ENCODE measurements at places on chromosomes 1 and 21.

- DNase-seq: peak; percentile 95
Observed at GRCh38 chr1:12556368-12556930, 61.6 kb downstream of the DHRS3 start.

GRCh38 chr1:62228883-62229187 is 34.2 kb downstream of the L1TD1 start:
- DNase-seq: no peak

GRCh38 chr1:50936321-50936720 is 23.7 kb downstream of the FAF1 start:
- no peak for DNase-seq

- DNase-seq: no peak
Observed at GRCh38 chr1:184945678-184946412, 28.5 kb downstream of the NIBAN1 start.

DNA sequence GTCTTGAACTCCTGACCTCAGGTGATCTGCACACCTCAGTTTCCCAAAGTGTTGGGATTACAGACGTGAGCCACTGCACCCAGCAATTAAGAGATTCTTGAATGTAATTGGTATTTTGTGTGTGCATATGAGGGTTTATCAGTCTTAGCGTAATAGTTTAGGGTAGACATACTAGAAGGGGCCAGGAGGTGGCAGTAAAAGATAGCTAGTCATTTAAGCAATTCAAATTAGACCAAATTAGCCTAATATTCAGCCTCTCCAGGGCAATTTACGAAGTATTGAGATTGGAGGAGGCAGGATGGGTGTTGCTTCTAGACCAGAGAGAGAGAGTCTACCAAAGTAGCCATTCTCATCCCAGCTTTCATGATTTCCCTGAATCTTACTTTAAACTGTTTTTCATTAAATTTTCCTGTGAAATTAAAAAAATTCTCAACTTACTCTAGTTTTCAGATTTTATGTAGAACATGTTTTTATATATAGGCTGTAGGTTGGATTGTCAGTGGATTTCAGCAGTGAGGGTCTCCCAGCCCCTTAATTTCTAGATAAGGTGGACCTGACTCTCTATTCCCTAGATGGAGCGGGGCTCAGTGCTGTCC is 119.7 kb downstream of the HHAT start:
- DNase-seq: peak; percentile 75

GRCh38 chr1:218886101-218886871 is 287.4 kb upstream of the LYPLAL1 start:
- DNase-seq: peak; percentile 36

- DNase-seq: peak; percentile 10
Observed at GRCh38 chr1:226494092-226494609, 54.4 kb upstream of the STUM start.

- no peak for DNase-seq
Observed at GRCh38 chr1:155037043-155037442, 3.4 kb downstream of the DCST1 start.

DNA sequence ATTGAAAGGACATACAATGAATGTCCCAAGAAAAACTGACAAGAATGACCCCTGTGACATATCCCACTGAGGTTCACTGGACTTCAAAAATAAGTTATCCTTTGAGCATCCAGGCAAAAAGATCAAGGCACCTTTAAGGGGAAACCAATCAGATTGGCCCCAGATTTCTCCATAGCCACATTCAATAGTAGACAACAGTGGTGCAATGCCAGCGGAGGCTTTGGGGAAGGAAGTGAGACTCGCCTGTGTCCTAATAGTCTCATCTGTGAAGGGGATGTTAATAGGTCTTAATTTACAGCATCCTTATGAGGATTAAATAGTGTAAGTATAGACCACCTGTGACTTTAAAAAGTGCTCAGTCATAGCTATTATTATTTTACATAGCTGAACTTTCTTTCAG is 21.5 kb downstream of the RPL5 start:
- no peak for DNase-seq

DNA sequence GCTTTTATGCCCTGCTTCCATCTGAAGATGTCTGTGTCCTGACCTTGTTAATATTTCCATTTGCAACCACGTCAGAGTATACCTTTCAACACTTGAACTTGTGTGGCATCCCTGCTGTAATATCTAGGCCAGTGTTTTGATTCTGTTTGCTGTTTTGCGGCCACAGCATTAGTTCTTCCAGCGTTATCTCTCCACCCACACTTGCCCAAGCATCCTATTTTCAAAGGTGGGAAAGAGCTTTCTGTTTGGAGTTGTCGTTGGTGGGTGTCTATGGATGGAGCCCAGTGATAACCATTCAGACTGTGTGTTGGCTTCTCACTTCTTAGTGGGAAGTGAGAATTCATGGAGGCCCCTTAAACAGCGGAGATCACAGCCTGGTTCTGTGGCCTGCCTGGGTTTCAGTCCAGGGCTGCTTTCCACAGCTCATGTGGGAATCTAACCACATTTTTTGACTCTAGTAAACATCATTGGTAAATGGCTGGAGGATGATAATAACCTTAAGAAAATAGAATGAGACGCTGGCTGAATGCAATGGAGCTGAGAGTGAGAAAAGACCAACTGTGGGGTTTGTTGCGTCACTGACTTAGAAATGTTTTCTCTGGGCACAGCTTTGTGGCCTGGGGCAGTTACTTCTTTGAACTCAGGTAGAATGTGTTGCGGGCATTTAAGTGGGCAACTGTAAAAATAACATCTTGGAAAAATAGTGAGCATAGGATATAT is 7.6 kb downstream of the TENT5C start:
- DNase-seq: no peak

- DNase-seq: no peak
Observed at GRCh38 chr1:201739492-201740085, 89.4 kb upstream of the IPO9 start.

- DNase-seq: no peak
Observed at GRCh38 chr1:197041486-197042353, 25.3 kb downstream of the F13B start.

DNA sequence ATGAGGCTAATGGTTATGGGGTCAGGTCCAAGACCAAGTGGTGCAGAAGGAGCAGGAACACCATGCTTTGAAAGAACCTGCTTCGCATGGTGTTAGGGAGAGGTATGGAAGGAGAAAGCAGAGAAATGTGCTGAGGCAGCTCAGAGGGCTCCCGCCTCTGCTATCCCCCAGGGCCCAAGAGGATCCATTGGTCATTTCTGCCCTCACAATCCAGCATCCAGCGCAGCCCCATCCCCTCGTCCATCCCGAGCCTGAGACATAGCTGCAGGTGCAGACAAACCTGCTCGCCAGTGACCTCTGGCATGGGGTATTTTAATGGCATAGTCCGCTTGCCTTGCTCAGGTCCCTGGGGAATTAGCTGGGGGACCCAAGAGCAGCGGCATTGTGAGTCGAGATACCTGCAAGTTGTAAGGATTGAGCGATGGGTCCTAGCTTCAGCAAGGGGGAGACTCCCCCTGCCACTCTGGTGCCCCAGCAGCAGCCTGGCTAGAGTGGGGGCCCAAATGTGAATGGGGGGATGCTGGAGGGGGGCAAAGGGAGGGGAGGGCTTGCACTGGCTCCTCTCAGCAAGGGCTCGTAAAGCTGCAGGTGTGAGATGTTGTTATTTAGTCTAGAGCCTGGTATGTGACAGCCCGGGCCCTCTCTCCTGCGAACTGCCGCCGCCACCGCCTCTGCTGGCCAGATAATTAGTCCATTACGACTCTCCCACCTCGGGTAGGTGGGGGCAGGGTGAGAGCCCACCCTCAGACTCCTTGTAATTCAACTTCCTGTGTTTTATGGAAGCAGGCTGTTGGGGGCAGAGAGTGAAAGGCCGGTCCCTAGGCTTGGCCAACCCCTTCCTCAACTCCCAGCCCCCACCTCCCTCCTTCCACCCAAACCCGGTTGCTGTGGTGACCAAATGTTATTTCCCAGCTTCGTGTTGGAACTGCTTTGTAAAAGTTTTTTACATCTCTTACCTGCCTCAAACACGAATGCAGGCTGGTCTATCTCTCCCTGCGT is 118.8 kb downstream of the RNF220 start:
- DNase-seq: no peak

GRCh38 chr1:209845408-209845725 is 17.6 kb downstream of the UTP25 start:
- no peak for DNase-seq

DNA sequence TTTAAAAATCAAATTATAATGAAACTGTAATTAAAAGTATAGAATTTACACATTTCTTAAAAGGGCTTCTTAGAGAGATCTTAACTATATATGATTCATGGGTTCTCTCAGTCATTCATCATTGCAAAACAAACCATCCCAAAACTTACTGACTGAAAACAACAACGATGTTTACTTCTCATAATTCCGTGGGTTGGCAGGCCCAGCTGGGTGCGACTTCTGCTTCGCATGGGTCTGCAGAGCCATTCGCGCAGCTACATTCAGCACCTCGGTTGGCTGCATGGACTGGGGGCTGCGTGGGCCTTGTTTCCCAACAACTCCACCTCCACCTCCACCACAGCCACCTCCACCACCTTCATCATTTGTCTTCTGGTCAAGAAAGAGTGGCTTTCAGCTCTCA is 4.0 kb downstream of the SLAMF8 start:
- no peak for DNase-seq

- no peak for DNase-seq
Observed at GRCh38 chr21:44756423-44757185, 45.0 kb downstream of the UBE2G2 start.

DNA sequence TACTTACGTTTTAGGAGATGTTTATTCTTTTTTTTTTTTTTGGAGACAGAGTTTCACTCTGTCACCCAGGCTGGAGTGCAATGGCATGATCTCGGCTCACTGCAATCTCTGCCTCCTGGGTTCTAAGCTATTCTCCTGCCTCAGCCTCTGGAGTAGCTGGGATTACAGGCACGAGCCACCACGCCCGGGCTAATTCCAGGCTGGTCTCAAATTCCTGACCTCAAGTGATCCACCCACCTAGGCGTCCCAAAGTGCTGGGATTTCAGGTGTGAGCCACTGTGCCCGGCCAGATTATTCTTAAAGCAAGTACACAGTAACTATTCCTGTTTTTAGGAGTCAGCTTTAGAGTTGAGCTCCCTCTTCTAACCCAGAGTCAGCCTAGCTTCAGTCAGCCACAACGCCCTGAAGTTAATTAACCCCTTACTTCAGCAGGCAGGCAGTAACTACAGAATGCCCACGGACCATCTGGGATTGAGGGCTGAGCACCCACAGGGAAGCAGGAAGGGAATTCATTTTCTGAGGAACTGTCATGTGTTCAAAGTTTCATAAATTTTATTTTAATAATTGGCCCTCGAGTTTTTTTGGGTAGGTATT is 5.3 kb upstream of the ID3 start:
- no peak for DNase-seq

DNA sequence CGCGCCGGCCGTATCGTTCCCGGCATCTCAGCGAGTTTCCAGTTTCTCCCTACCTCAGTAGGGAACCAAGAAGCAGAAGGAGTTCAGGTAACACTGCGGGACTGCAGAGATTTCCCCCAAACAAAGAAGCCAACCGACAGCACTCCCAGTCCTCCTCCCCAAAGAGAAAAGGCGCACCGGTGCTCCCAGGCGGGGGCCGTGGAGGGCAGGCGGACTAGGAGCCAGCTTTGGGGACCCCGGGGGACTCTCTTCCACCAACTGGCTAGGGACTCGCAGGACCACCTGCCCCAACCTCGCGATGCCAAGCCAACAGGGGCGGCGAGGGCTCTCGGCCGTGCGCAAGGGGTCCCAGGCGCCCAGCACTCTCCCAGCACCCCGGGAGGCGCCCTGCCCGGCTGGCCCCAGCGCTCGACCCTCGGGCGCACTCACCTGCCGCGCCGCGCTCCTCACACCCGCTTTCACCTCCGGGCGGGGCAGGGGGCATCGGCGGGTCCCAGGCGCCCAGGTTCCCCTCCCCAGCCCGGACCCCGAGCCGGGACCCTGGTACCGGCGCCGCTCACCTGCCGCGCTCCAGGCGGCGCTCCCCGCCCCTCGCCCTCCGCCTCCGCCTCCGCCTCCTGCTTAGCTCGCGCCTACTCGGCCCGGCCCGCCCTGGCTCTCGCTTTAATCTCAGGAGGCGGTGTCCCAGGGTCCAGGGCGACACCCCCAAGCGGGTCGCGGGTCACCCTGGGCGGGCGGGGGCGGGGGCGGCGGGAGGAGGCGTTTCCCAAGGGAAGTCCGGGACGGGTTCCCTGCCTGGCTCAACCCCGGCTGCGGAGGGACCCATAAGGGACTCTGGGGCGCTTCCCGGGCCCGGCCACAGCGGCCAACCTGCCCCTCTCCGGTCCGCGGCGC is at the start of gene TMPRSS2:
TSS of gene TMPRSS2 (minus strand) at position 638 of the 894 bp plus-strand sequence. CDS start 10,025 bp downstream, outside the sequence.
- no peak for DNase-seq

DNA sequence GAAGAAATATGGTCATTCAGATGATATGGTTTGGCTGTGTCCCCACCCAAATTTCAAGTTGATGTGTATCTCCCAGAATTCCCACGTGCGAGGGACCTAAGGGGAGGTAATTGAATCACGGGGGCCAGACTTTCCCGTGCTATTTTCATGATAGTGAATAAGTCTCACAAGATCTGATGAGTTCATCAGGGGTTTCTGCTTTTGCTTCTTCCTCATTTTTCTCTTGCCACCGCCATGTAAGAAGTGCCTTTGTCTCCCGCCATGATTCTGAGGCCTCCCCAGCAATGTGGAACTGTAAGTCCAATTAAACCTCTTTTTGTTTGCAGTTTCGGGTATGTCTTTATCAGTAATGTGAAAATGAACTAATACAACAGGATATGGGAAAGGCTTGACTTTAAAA is 1.4 kb upstream of the DPM3 start:
- DNase-seq: no peak

- DNase-seq: peak; percentile 81
Observed at GRCh38 chr1:59261537-59261936, 35.4 kb upstream of the FGGY start.

DNA sequence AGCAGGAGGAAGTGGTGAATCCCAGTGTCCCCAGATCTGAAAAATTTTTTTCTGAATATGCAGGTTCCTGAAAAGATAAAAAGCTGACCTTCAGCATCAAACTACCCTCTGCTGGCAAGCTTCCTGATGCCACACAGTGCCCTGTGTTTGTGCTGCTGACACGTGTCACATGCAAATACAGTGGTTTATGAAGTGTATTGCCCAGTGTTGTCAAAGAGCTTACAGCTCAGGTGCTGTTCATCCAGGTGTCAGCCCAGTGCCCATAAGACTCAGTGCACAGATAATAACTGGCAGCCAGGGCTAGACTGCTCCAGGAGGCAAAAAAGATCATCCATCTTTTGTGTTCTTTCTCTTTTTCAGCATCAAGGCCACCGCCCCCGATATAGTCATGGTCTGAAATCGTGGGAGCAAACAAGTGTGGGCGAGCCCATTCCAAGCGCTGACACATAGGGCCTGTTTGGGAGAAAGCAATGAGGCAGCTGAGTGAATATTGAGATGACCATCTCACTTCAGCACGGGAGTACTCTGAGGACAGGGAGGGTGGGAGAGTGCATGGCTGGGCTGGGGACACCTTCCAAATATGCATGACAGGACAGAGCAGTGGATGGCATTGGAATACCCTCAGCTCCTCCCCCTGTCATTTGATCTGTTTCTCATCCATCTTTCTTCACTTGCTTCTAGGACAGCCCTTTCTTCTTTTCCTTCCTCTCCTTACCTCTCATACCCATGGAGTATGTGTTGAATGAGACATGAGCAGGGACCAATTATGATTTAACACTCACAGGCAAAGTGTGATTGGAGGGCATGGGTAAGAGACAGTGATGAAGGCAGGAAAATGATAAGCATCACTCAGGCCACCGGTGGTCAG is 6.4 kb upstream of the KCNK1 start:
- DNase-seq: peak; percentile 10

All from fibroblast of skin of abdomen (primary cell).